ENCODE measurements at places on chromosomes 3 and 15. TPM values are rescaled to one million over a fixed set of nuclear protein-coding genes. Genes with fewer than 3 reads are reported as not detected.

The NR2E3 gene
- total RNA-seq, result not detected

DNA sequence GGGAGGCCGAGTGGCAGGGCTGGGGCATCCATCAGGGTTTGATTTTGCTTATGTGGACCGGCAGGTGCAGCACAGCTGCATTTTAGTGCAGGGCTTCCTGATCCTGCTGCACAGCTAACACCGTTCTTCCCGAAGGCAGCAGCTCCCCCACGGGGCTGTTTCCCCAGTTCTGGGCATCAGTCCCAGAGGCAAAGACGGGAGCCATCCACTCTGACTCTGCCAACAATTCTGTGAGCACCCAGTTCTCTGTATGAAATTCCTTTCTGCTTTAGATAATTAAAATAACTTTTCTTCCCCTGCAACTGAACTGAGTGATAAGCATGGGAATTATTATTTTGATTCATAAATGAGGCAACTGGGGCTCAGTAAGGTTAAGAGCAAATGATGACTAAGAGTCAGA lies 262.9 kb upstream of the ATP10A start:
- no peaks in the 10 kb centered on the region for H3K36me3 ChIP-seq
- no peak overlapping the region for H3K27ac ChIP-seq
- DNase-seq, result no peak
- H3K4me1 ChIP-seq, result no peaks in the 10 kb centered on the region
- H3K4me3 ChIP-seq, result no peak overlapping the region
- no peaks in the 10 kb centered on the region for H3K27me3 ChIP-seq

The AADACL2 gene
- total RNA-seq, result not detected

- H3K27ac ChIP-seq, result no peak overlapping the region
- H3K36me3 ChIP-seq, result no peaks in the 10 kb centered on the region
- DNase-seq, result no peak
- H3K27me3 ChIP-seq, result no peaks in the 10 kb centered on the region
- no peak overlapping the region for H3K4me3 ChIP-seq
These were observed 21.3 kb upstream of the BHLHE40 start for GRCh38 chr3:4957978-4958377.

- H3K4me1 ChIP-seq, result no peaks in the 10 kb centered on the region
- H3K4me3 ChIP-seq, result no peak overlapping the region
These were observed 2.7 kb downstream of the P3H2 start for GRCh38 chr3:190117981-190118380.

- peaks cover 21% of the 10 kb centered on the region for H3K4me1 ChIP-seq
- H3K4me3 ChIP-seq, result no peak overlapping the region
- no peak for DNase-seq
- no peaks in the 10 kb centered on the region for H3K36me3 ChIP-seq
- no peaks in the 10 kb centered on the region for H3K27me3 ChIP-seq
- no peak overlapping the region for H3K27ac ChIP-seq
These were observed 34.5 kb downstream of the NPTN start for GRCh38 chr15:73598530-73599160.

DNA sequence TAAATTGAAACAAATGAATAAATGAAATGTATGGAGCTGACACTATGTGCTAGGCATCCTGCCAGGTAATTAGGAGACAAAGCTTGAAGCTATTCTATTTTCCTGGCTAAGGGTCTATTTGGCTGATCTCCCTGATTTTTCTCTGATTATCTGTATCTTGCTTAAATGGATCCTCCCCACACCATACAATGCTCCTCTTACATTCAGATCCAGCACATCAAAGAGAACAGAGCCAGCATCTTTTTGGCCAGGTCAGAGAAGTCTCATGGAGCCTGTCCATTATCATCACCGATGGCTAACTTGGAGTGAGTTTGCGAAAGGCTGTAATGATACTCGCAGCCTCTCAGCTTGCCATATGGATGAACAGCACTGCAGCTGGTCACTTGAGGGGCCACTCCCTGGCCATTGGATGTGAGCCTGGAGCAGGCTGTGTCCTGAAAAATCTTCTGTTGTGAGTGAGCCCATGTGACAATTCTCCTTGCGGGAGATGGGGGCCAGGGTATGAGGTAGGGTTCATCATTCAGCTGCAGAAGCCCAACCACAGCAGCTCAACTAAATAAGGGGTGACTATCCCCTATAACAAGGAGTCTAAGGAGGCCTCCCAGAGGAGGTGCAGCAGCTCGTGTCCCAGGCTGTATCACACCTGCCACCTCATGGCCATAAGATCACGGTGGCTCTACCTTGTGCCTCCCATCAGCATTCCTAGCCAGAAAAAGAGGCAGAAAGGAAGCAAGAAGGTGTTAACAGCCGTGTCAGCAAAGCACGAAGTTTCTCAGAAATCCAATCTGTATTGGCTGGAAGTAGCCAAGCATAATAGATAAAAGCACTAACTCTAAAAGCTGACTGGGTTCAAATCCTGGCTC lies 69.3 kb upstream of the ST8SIA2 start:
- H3K4me1 ChIP-seq, result no peaks in the 10 kb centered on the region
- H3K4me3 ChIP-seq, result no peak overlapping the region
- no peak overlapping the region for H3K27ac ChIP-seq
- H3K27me3 ChIP-seq, result no peaks in the 10 kb centered on the region
- H3K36me3 ChIP-seq, result no peaks in the 10 kb centered on the region
- DNase-seq, result no peak

GRCh38 chr3:136142592-136142991 lies 53.5 kb downstream of the MSL2 start:
- DNase-seq, result no peak
- no peak overlapping the region for H3K27ac ChIP-seq
- no peaks in the 10 kb centered on the region for H3K27me3 ChIP-seq

The ARNT2 gene
- not detected for total RNA-seq

- H3K36me3 ChIP-seq, result peaks cover 11% of the 10 kb centered on the region
- peak; percentile 23 for DNase-seq
- peak overlapping the region; percentile 96 for H3K27ac ChIP-seq
- H3K27me3 ChIP-seq, result no peaks in the 10 kb centered on the region
These were observed 829 bp downstream of the RNF7 start for GRCh38 chr3:141738891-141739363.

- H3K4me3 ChIP-seq, result no peak overlapping the region
- DNase-seq, result no peak
- no peaks in the 10 kb centered on the region for H3K4me1 ChIP-seq
- no peaks in the 10 kb centered on the region for H3K36me3 ChIP-seq
- no peak overlapping the region for H3K27ac ChIP-seq
These were observed 96.7 kb upstream of the UMPS start for GRCh38 chr3:124633524-124633923.

Data from CD4-positive, alpha-beta memory T cell (primary cell).